T-helper 2 cell (primary cell): ENCODE measurements at places on chromosomes 3 and 15.
A peak's percentile ranks its signal among the peaks of the same experiment; 100 is the strongest.

DNA sequence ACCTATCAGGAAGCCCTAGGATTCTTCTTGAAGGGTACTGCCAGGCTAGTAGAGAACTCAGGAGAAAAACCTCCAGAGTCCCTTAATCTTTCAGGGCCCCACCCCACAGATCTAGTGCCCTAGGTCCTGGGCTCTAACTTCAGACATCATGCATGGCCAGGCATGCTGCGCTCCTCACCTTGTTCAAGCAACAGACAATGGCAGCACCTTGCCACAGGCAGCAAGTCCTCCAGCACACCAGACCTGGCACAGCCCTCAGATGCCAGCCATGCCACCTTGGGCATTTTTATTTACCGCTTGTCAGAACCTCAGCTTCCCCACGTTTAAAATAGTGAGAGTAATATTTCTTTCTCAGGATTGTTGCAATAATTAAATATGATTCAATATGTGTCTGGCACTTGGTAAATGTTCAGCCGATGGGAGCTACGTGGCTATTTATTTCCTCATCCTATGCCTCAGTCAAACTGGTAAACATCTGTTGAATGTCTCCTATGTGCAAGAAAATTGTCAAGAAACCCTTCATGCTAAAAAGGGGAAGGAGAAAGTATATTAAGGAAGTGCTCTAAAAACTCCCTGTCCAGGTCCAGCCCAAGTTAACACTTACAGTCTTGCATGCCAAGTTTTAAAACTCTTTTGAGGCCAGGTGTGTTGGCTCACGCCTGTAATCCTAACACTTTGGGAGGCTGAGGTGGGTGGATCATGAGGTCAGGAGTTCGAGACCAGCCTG lies 14.5 kb upstream of the CCR1 start:
- no peak for DNase-seq

DNA sequence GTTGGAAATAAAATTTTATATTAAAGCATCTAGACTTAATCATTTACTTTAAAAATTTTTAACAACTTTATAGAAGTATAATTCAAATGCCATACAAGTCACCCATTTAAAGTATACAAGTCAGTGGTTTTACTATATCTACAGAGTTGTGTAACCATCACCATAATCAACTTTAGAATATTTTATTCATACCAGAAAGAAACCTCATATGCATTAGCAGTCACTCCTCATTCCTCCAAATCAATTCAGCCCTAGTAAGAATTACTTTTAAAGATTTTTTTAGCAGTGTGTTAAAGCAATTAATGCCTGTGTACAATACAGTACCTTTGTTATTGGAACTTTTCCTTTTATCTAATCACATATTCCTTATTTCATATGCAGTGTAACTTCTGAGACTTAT lies 14.0 kb upstream of the TCAIM start:
- no peak for DNase-seq

DNA sequence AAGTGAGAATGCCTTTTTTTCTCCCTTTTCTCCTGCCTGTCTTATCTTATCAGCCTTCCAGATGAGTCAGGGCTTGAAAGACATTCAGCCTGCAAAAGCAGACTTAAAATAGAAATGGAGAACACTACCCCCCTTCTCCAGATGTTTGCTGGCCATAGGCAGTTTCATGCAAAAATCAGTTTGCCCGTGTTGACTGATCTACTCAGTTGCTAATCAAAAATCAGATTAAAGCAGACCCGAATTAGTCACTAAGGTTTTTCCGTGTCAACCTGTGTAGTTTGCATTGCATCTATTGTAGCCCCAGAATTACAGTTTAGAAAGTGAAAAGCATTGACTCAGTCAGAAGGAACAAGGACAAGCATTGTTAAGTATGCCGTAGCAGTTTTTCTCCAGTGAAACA lies 56.2 kb downstream of the IL5RA start:
- peak; percentile 36 for DNase-seq

DNA sequence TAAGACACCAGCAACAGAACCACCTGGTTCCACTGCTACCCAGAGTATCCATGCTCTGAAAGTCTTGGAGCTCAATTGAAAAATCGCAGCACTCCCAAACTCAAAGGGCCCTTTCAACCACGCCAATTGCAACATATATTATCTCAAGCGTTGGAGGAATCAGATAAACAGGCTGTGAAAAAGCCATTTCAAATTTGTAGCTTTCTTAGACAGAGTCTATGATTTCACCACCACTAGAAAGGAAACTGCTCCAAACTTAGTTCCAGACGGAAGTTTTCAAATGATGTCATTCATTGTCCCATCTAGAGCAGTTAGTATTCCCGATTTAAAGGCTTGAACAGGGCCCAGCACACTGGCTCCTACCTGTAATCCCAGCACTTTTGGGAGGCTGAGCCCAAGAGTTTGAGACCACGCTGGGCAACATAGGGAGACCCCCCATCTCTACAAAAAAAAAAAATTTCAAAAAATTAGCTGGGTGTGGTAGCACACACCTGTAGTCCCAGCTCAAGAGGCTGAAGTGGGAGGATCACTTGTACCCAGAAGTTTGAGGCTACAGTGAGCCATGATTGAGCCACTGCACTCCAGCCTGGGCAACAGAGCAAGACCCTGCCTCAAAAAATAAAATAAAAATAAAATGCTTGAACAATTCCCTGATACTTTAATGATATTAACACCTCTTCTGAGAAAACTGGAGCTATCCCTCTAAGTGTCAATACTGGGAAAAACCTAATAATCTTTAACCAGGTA lies 16.8 kb downstream of the TNIK start:
- no peak for DNase-seq

- DNase-seq = peak; percentile 43
These were observed 41.3 kb downstream of the CMTM7 start for GRCh38 chr3:32432711-32433530.
